Regular cardiac myocyte (primary cell): ENCODE measurements at places on chromosomes 1 and 21. TPM values are rescaled to one million over a fixed set of nuclear protein-coding genes. Genes with fewer than 3 reads are reported as not detected.

Gene LRRIQ3
- 0.38 and 1.4 TPM in 2 replicates for total RNA-seq

Gene SVBP
- 9.9 and 11.5 TPM in 2 replicates for total RNA-seq

Gene MCOLN3
- total RNA-seq: under 0.01 and 0.28 TPM in 2 replicates

Gene SPTA1
- under 0.01 and 0.19 TPM in 2 replicates for total RNA-seq

Gene SLC9C2
- 0.28 TPM in 1 of 2 replicates, not detected in the other for total RNA-seq

Gene ZBTB7B
- 12.5 and 16.9 TPM in 2 replicates for total RNA-seq

Gene UMODL1
- under 0.01 TPM in 1 of 2 replicates, not detected in the other for total RNA-seq

Gene AMY2B
- total RNA-seq: 1.5 and 10.7 TPM in 2 replicates

Gene IL24
- 1.7 and 3.7 TPM in 2 replicates for total RNA-seq

Gene BLACAT1
- not detected in 2 replicates for total RNA-seq

Gene LUZP1
- total RNA-seq: 16.3 and 32.2 TPM in 2 replicates

Gene DENND2D
- 2.1 and 10.7 TPM in 2 replicates for total RNA-seq

Gene CAMK1G
- 0.77 and 0.85 TPM in 2 replicates for total RNA-seq

Gene NES
- 49.6 and 145 TPM in 2 replicates for total RNA-seq

Gene RPS6KA1
- total RNA-seq: 4.2 and 4.5 TPM in 2 replicates

Gene KCNH1
- 0.19 TPM in 1 of 2 replicates, not detected in the other for total RNA-seq

Gene PDPN
- 0.77 and 1.1 TPM in 2 replicates for total RNA-seq
